Peyer's patch (tissue), 4 donors: ENCODE measurements at places on chromosomes 1 and 21. TPM values are rescaled to one million over a fixed set of nuclear protein-coding genes. Genes with fewer than 3 reads are reported as not detected.
A peak's percentile ranks its signal among the peaks of the same experiment; 100 is the strongest.

The SLC25A34 gene
- total RNA-seq = 73.7 TPM

The DISP1 gene
- 4.1 TPM for total RNA-seq

The LRRC53 gene
- total RNA-seq = not detected

The HMGN1 gene
- total RNA-seq = 74.2 TPM

The CD244 gene
- total RNA-seq = 1.3 TPM

The EFNA1 gene
- total RNA-seq = 13.2 TPM

The DIO1 gene
- total RNA-seq = not detected

The PRAMEF11 gene
- not detected for total RNA-seq

The CNKSR1 gene
- total RNA-seq = 160 TPM

GRCh38 chr1:81547912-81548303, 252.8 kb upstream of the ADGRL2 start:
- no peaks in the 10 kb centered on the region for H3K36me3 ChIP-seq
- no peaks in the 10 kb centered on the region for H3K4me1 ChIP-seq
- no peaks in the 10 kb centered on the region for H3K27me3 ChIP-seq
- no peak for DNase-seq
- H3K4me3 ChIP-seq = no peak overlapping the region

DNA sequence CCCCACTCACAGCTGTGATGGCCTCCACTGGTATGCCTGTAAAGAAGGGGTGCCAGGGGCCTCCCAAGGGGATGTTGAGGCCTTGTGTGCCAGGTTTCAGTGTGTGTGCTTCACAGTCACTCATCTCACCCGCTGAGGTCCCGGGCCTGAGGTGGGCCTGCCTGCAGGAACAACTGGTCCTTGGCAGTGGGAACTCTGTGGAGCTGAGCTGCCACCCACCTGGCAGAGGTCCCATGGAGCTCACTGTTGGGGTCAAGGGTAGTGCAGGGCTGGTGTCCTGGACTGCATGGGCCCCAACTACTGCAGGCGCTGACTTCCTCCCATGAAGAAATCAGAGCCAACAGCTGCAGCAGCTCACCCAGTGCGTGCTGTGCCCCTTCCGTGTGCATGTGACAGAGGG, 17.3 kb upstream of the ZNF678 start:
- H3K4me1 ChIP-seq = no peaks in the 10 kb centered on the region
- no peak overlapping the region for H3K4me3 ChIP-seq
- no peaks in the 10 kb centered on the region for H3K27me3 ChIP-seq
- no peaks in the 10 kb centered on the region for H3K36me3 ChIP-seq
- no peak overlapping the region for H3K27ac ChIP-seq
- no peak for DNase-seq

DNA sequence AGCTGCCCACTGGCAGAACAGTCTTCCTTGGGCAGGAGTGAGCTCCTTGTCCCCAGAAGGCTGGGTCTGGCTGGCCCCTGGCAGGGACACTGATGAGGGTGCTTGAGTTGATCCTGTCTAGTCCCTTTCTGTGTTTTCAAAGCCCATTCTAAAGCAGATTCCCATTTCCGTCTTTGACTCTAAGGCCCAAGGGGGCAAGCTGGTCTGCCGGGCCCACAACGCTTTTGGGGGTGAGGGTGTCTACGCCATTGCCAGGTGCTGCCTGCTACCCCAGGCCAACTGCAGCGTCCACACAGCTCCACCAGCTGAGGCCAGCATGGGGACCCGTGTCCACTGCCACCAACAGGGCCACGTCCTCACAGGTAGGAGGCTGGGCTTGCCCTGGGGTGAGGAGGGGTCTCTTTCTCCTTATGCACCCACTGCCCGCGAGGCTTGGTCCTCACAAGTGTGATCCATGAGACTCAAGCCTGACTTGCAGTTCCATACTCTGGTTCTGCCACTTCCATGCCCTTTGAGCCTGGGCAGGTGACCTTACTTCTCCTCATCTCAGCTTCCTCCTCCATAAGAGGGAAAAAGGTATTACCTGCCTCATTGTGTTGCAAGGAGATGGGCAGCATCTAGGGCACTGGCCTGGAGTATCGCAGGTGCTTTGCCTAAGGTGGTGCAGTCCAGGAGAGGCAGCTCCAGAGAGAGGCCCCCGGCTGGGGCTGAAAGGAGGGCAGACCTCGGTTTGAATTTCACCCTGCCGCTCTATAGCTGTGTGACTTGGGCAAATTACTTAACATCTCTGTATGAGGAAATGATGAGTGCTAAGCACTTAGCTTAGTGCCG, 20.2 kb downstream of the PCSK9 start:
- no peaks in the 10 kb centered on the region for H3K27me3 ChIP-seq
- no peak overlapping the region for H3K4me3 ChIP-seq
- DNase-seq = no peak

DNA sequence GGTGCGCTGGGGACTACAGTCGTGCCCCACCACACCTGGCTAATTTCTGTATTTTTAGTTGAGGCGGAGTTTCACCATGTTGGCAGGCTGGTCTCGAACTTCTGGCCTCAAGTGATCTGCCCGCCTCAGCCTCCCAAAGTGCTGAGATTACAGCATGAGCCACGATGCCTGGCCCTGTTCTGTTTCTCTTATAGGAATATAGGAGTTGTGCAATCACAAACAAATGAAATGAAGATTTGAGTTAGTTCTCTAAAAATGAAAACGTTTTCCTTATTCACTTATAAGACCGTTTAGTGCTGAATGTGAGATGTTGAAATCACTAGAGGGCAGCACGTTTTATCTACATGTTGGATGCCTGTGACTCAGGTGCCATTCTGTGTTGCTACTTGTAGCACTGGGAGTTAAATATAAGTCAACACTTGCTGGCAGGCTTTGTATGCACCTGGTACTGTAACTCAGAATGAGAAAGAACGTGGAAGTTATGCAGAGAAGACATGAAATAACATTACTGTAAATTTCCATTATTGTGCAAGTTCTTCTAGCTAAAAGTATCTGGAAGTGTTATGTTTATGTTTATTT, 45.8 kb downstream of the MIGA1 start:
- no peak overlapping the region for H3K27ac ChIP-seq
- no peak overlapping the region for H3K4me3 ChIP-seq
- H3K36me3 ChIP-seq = peaks cover 5% of the 10 kb centered on the region
- H3K27me3 ChIP-seq = no peaks in the 10 kb centered on the region

DNA sequence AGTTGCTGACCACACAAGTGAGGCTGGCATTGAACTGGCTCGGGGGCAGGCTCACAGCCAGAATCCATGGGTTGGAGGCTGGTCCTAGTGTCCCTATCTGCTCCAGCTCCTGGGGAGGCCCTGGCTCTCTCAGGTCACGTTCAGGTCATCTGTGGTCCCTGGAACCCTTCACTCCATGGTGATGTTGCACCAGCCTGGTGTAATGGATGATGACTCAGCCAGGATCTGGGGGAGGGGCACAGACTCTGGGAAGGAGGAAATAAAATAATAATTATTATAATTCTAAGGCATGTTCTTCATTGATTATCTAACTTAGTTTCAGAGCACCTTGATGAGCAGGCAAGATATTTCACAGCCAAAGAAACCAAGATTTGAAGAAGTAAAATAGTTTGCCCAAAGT, 26.6 kb upstream of the FCRL4 start:
- no peak overlapping the region for H3K4me3 ChIP-seq
- H3K36me3 ChIP-seq = no peaks in the 10 kb centered on the region

DNA sequence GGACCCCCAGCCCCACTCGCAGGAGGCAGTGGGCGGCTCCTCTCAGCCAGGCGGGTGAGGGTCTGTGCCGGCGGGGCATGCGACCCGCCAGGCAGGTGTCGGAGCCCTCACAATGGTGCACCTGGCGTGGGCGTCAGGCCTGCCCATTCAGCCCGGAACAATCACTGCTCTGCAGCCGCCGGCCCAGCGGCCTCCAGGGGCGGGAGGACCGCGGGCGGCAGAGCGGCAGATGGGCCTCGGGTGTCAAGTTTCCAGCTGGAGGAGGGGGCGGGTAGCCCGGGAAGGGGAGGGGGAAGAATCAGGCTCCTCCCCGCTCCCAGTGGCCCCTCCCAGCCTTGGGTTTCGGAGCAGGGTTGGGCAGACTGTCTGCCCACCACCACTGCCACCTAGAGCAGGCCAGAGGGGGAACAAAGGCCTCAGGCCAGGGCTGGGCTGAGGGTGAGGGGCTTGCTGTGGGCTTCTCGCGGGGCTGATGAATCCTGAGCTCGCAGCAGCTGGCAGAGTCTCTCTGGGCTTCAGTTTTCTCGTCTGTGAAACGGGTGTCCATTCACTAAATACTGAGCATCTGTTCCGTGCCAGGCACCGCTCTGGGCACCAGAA, 39.5 kb upstream of the CASZ1 start:
- no peaks in the 10 kb centered on the region for H3K4me1 ChIP-seq
- peak; percentile 52 for DNase-seq
- peaks cover 3% of the 10 kb centered on the region for H3K27me3 ChIP-seq
- no peak overlapping the region for H3K27ac ChIP-seq

GRCh38 chr1:50873458-50874187, 86.4 kb downstream of the FAF1 start:
- no peaks in the 10 kb centered on the region for H3K27me3 ChIP-seq
- no peak overlapping the region for H3K27ac ChIP-seq
- no peaks in the 10 kb centered on the region for H3K4me1 ChIP-seq
- H3K4me3 ChIP-seq = no peak overlapping the region

DNA sequence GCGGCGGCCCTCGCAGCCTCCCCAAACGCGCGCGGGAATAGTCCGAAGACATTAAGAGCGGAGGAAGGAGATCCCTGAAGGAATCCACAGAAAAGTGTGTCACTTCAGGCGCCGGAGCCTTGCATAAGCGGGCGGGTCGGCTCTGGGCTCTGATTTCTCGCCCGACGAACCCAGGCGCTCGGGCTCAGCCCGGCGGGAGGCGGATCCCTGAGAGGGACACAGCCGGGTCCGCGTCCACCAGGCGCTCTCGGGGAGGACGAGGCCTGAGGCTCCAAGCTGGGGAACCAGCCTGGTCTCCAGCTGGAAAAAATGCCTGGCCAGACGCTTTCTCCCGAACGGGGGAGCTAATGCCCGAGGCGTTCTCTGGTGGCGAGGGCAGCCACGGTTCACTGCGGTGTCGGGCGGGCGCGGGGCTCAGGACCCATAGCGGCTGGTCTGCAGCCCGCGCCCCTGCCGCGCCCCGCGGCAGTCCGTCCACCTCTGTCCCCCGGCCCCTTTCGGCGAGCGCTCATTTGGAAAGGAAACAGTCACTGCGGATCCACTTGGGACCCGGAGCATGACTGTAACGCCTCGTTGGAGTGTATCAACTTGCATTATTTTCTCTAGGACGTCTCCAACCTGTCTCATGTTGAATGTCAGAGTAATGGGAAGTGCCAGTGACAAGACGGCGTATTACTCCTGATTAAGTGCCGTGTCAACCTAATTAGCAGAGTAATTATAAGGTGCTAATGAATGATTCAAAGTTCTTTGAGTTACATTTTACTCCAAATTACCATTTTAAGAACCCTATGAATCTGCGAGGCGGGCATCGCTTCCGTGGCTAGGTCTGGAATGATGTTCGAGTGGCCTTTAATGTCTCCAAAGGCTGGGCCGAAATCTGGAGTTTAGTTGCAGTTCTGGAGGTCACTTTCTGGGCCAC, 1.6 kb upstream of the BARHL2 start:
- no peak for DNase-seq
- H3K4me3 ChIP-seq = no peak overlapping the region
- H3K4me1 ChIP-seq = no peaks in the 10 kb centered on the region
- H3K36me3 ChIP-seq = no peaks in the 10 kb centered on the region

DNA sequence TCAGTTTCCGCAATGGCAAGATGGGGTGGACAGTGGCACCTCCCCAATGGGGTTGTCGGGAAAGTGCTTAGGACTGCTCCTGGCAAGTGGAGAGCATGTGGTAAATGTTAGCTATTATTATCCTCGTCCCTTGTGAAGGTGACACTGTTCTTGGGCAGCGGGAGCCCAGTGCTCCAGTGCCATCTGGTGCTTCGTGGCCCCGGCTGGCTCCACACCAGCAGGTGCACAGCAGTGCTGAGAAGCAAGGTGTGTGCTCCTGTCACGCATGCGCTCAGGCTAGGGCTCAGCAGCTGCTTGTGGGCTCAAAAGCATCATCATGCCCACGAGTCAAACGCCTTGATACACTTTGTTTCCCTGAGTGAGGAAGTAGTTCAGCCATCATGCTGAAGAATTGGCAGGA, 24.9 kb upstream of the KCNC4 start:
- no peaks in the 10 kb centered on the region for H3K36me3 ChIP-seq
- H3K4me1 ChIP-seq = no peaks in the 10 kb centered on the region
- H3K27me3 ChIP-seq = no peaks in the 10 kb centered on the region
- H3K27ac ChIP-seq = no peak overlapping the region

DNA sequence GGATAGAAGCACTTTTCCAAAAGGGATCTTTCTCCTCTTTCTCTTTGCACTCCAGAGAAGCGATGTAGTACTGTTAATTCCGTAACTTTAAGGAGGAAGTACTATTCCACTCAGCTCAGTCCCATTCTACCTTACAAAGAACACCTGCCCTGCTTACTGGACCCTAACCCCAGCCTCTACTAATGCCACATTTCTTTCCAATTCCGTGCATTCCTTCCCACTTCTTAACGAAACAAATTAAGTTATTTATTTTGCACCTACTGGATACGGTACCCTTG, 511 bp downstream of the NDC1 start:
- peak overlapping the region; percentile 96 for H3K4me3 ChIP-seq
- peak overlapping the region; percentile 91 for H3K27ac ChIP-seq
- H3K4me1 ChIP-seq = peaks cover 4% of the 10 kb centered on the region
- H3K36me3 ChIP-seq = no peaks in the 10 kb centered on the region
- DNase-seq = no peak
- H3K27me3 ChIP-seq = no peaks in the 10 kb centered on the region

DNA sequence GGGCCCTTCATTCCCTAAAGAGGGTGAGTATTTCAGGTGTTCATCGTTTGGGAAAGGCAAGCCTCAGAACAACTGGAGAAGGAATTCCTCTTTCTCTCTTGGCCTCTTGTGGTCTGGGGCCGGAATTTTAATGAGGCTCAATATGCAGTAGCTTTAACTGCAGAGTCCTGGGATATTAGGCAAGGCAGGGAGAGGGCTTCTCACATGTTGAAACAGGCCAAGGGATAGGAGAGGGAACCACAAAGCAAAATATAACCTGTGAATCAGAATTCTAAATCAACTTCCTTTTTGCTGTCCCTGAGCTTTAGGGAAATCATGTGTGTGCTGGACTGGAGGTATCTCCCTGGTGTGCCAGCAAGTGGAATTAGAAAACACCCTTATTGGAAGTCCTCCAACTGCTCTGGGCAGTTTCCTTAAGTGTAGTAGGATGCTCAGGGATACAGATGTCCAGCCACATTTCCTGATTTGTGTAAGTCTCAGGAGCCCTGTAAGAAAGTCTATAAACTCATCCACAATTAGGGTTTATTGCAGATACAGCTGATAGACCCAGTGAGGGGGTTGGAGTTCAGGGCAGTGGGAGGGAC, 215.8 kb upstream of the ZRANB2 start:
- DNase-seq = no peak
- no peaks in the 10 kb centered on the region for H3K4me1 ChIP-seq
- no peaks in the 10 kb centered on the region for H3K27me3 ChIP-seq
- no peaks in the 10 kb centered on the region for H3K36me3 ChIP-seq

DNA sequence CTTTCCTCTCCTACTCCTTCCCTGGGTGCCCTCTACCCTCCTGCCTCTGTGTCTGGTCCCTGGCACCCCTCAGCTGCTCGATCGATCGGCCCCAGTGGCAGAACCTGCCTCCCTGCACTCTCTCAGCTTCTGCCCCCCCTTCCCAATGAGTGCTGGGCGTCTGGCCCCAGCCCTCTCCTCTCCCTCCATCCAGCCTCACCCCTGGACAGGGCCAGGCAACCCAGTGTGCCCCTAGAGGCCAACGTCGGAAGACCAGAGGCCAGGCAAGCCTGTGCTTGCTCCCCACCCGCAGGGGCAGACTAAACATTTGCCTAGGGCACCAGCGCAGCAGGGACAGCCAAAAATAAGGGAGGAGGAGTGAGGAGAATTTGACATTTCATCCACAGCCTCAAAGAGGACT, 43.5 kb downstream of the LGR6 start:
- no peak overlapping the region for H3K27ac ChIP-seq
- H3K4me1 ChIP-seq = no peaks in the 10 kb centered on the region
- H3K4me3 ChIP-seq = no peak overlapping the region
- no peaks in the 10 kb centered on the region for H3K36me3 ChIP-seq

GRCh38 chr1:26820784-26821269, 5.7 kb upstream of the ZDHHC18 start:
- H3K36me3 ChIP-seq = no peaks in the 10 kb centered on the region
- DNase-seq = no peak
- H3K27me3 ChIP-seq = no peaks in the 10 kb centered on the region
- no peak overlapping the region for H3K4me3 ChIP-seq
